ENCODE measurements at places on chromosomes 3 and 15.
A peak's percentile ranks its signal among the peaks of the same experiment; 100 is the strongest.

- DNase-seq: no peak
Measured at GRCh38 chr15:48896869-48897814, 19.2 kb downstream of the EID1 start.

DNA sequence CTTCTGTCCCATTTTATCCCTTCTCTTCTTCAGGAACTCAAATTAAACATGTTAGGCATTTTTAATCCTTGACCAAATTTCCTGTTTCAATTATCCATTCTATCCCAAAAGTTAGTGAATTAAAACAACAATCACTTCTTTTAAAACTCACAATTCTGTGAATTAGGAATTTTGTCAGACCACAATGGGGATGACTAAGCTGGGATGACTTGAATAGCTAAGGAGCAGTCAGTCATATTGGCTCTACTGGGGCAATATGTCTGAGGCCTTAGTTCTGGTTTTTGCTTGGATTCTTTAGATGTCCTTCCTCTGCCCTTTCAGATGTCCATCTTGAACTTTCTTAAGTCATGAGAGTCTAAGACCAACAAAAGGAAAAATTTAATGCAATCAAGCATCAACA is 178.2 kb upstream of the TGFBR2 start:
- DNase-seq: no peak

- DNase-seq: no peak
Measured at GRCh38 chr15:71747128-71748083, 62.9 kb upstream of the NR2E3 start.

DNA sequence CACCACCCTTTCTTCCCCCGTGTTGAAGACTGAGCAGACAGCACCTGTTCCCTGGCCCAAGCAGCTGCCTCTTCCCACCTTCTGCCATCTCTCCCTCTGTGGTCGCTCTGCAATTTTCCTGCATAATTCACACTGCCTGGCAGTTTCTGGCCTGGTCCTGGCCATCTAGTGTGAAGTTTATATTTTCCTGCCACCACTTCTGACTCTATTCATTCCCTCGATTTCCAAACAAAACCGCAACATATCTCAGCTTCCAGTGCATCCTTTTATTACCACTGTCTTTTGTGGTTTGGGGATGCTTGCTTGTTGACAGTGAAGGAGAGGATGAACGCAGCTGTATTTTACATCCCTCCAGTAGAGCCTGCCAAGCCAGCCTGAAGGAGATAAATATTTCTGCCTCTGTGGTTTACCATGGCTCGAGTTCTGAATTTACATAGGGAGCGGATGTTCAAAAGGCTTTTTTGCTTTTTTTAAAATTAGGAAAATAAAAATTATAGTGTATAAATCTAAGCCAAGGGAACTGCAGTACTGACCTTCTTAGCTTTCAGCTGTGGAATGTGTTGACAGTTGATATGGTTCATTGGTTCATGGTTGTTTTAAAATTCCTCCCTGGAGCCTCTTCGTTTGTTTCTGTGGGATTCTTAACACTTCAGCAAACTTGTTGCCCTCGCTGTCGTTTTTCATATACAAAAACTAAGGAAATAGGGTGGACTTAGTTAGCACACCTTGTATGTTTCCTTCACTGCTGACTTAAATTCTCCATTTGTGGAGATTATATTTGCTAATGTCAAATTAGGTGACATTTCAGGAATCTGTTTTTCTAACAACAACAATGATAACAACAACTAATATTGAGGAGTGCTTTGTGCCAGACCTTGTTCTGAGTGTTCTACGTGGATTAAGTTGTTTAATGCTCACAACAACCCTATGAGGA is 250.5 kb downstream of the ADAMTSL3 start:
- no peak for DNase-seq

GRCh38 chr3:119809249-119810017 is 27.5 kb downstream of the NR1I2 start:
- DNase-seq: no peak

GRCh38 chr3:47429476-47430270 is 46.1 kb downstream of the SCAP start:
- no peak for DNase-seq

DNA sequence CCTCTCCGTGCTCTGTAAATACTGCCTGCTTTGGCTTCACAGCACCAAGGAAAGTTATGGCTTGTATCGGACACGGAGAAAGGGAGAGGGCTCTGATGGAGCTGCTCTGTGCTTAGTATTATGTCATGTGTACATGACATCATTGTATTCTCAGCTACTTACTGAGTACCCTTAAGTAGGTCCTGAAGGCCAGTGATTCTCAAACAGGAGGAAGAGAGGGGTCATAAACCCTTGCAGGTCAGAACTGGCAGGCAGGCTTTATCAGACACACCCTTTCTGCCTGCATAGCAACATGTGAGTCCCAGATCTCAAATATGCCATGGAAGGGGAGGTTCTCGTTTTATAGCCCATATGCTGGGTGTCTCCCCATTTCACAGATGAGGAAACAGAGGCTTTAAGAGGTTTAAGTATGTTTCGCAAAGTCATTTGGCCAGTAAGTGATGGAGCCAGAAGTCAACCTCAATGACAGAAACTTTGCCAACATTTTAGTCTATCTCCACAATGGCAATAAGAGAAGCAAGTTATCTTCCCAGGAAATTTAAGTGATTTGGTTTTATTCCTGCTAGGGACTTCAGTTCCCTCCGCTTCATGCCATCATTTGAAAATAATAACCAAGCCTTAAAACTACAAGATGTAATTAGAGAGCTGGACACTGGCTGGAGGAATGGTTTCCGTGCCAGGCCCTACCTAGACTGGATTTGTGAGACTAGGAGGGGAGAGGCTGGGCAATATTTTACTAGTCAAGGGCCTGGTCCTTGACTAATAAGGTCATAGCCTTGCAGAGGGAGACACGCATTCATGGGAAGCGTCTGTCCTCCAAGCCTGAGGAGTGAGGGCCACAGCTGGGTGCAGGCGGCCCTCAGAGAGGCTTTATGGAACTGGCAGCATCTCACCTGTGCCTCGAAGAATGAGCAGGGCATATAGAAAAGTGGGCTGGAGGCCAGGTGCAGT is 133.0 kb downstream of the XXYLT1 start:
- no peak for DNase-seq

- no peak for DNase-seq
Measured at GRCh38 chr3:63338351-63338750, 60.2 kb downstream of the SYNPR start.

- no peak for DNase-seq
Measured at GRCh38 chr3:125052624-125053303, 3.0 kb downstream of the HEG1 start.

GRCh38 chr15:61011576-61012336 is 217.3 kb downstream of the RORA start:
- no peak for DNase-seq

- no peak for DNase-seq
Measured at GRCh38 chr3:125326957-125327356, 48.2 kb downstream of the ZNF148 start.

- peak; percentile 78 for DNase-seq
Measured at GRCh38 chr3:20104167-20104661, 64.0 kb downstream of the KAT2B start.

DNA sequence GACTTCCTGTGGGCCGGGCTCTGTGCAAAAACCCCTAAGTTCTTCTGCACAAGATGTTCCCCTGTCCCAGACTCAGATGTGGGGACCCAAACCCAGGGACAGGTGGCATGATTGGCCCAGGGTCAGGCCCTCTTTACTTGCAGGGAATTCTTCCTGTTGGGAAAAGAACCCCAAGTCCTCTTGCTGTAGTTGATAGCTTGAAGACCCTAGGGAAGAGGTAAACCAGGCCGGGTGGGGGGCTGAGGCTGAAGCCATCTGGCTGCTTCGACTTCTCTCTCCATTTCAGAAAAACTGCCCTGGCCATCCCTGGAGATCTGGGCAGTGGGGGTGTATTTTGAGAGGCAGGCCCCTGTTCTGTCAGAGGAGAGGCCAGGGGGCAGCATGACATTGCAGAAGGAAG is 23.5 kb downstream of the SSUH2 start:
- no peak for DNase-seq

- no peak for DNase-seq
Measured at GRCh38 chr15:63277893-63278456, 570 bp downstream of the APH1B start.

DNA sequence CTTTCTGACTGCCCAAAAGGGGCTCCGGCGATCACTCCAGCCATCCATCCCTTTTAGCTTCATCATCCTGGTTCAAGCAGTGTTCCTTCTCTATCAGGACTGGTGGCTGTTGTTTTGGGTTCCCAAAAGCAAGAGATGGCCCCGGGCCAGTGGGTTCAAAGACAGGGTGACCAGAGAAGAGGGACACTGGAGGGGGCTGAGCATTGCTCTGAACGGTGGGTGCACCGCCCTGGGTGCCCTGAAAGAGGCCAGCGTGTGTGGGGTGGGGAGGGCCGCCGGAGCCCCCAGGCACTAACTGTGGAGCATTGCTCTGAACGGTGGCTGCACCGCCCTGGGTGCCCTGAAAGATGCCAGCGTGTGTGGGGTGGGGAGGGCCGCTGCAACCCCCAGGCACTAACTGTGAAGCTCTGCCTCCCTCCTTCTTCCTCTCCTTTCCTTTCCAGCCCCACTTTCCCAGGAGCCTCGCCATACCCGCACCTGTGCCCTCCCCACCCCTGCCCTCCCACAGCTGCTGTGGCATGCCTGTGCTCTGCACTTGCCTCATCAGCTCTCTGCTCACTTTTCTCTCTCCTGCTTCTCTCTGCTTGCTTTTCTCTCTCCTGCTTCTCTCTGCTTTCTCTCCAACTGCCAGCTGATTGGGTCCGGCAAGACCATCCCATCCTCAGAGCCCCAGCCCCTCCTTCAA is 37.4 kb upstream of the OR4F6 start:
- no peak for DNase-seq

- peak; percentile 20 for DNase-seq
Measured at GRCh38 chr3:156448300-156448699, 106.6 kb downstream of the SSR3 start.

DNA sequence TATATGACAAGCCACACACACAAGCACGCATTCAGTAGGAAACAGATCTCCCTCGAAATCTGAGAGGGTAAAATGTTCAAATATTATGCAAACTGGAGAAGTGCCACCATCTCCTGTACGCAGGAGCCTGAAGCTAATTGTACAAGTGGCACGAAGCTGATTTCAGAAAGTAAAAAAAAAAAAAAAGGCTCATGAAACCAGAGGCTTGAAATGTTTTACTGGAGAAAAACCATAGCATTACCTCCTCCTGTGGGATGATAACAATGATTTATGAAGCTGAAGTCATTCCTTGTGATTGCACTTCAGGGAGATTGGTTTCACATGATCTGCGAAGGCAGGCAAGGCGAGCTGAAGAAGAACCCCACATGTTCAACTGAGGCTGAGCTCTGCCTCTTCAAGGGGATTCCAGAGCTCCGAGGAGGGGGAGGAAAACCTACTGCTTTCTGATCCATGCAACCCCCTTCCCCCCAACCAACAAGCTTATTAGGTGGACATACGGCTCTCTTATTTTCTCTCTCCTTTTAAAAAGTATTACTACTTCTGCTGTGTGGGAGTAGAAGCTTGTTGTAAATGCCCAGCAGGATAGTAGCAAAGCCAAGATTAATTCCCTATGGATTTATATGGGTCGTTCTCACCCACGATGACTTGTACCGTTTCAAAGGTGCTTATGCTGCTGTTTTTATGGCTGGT is 101.1 kb downstream of the GREM1 start:
- no peak for DNase-seq

DNA sequence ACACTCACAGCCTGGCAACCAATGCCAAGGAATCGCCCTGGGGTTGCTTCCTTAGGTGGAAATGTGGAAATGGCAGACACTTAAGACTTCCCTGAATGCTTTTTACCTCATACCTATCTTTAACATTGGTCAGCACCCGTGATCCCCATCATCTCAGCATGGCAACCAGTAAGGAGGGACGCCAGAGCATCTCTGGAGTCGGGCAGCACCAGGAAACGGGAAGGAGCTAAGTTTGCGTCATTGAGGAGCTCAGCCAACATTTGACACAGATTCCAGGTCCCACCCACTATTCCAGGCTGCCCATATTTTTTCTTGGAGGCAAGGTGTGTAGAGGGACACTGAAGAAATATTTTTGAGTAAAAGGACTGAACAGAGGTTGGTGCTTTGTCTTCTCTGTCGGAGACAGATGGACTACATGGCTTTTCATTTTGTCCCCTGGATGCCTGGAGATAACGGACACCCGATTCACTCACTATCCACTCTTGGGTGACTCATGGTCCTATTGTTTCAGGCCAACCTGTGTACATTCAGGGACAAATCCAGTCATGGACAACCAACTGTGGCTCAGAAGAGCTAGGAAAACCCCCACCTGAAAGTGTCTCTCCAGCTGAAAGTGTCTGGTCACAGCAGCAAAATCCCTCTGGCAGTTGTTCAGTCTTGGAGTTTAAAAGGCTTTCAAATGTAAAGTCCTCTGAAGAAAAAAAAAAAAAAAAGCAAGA is 70.4 kb upstream of the OXTR start:
- no peak for DNase-seq

- peak; percentile 19 for DNase-seq
Measured at GRCh38 chr3:33665294-33665693, 52.8 kb downstream of the CLASP2 start.

- DNase-seq: peak; percentile 92
Measured at GRCh38 chr3:51686512-51687215, 15.6 kb downstream of the TEX264 start.

DNA sequence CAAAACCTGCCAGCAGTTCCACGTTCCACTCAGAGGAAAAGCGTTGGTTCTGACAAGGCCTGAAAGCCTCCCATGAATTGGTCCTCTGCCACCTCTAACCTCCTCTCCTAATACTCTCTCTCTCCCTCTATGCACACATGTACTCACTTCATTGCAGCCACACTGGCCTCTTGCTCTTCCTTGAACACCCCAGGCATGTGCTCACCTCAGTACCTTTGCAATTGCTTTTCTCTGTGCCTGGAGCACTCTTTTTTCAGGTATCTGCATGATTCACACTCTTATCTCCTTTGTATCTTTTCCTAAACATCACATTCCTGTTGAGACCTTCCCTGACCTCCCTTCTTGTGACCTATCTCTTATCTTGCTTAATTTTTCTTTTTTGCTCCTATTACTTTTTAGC is 178.2 kb upstream of the FEZF2 start:
- DNase-seq: no peak

Measured in activated CD4-positive, alpha-beta T cell treated with anti-CD3 and anti-CD28 coated beads, Interleukin-2, Interleukin-4, amounts not matched to agents 100 ng/mL and 50 ng/mL, durations not matched to agents 16 hours and 8 hours (primary cell).